ENCODE measurements at places on chromosomes 2 and 18. TPM values are rescaled to one million over a fixed set of nuclear protein-coding genes. Genes with fewer than 3 reads are reported as not detected.

GRCh38 chr18:2104620-2105462 lies 466.5 kb downstream of the METTL4 start:
- H3K27ac ChIP-seq: no peak overlapping the region
- peak; percentile 75 for DNase-seq
- no peaks in the 10 kb centered on the region for H3K4me1 ChIP-seq
- H3K4me3 ChIP-seq: no peak overlapping the region
- H3K27me3 ChIP-seq: no peaks in the 10 kb centered on the region

DNA sequence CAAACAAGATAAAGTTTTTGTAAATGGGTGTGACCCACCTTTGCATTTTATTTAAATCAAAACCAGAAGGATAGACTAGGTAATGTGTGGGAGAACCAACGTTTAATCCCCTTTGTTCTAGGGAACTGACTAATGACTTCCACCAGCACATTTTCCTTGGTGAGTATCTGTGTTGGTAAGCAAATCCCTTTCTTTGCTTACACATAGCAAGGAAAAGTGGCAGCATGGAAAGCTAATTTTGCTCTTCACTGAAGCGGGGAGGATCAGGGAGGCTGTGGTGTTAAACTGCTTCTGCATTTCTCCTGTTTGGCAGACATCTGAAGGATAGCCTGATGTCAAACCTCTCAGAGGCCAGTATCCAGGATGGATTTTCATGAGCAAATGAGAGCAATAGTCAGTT lies 331.1 kb downstream of the PTPRM start:
- no peak for DNase-seq
- no peaks in the 10 kb centered on the region for H3K36me3 ChIP-seq
- no peaks in the 10 kb centered on the region for H3K27me3 ChIP-seq
- peaks cover 5% of the 10 kb centered on the region for H3K4me1 ChIP-seq
- no peak overlapping the region for H3K27ac ChIP-seq

DNA sequence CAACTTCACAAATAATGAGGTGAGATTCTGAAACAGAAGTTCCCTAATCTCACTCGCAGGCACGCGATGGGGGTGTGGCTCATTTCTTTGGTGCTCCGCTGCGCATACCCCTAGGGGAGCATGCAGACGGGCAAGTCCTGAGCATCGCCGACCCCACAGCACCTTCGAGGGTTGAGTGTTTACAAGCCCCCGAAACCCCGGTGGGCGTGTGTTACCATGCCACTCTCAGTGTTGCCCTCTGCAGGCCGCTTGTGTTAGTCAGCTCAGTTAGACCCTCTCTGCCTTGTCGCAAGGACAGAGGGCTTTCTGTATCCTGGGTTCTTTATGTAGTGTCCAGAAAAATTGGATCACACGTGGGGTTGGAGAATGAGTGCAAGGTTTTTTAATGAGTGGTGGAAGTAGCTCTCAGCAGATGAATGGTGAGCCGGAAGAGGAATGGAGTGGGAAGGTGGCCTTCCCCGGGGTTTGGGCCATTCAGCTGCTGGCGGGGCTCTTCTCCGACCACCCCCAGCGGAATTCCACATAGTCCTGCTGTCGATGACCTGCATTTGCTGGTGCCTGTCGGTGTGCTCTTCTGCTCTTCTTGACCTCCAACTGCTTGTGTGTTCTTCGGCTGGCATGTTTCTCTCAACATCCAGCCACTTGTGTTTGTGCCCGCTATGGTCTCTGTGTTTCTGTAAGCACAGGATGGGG lies 191.3 kb downstream of the RPRM start:
- H3K27ac ChIP-seq: no peak overlapping the region
- H3K36me3 ChIP-seq: no peaks in the 10 kb centered on the region
- H3K4me1 ChIP-seq: no peaks in the 10 kb centered on the region
- no peak overlapping the region for H3K4me3 ChIP-seq
- H3K27me3 ChIP-seq: no peaks in the 10 kb centered on the region
- no peak for DNase-seq

DNA sequence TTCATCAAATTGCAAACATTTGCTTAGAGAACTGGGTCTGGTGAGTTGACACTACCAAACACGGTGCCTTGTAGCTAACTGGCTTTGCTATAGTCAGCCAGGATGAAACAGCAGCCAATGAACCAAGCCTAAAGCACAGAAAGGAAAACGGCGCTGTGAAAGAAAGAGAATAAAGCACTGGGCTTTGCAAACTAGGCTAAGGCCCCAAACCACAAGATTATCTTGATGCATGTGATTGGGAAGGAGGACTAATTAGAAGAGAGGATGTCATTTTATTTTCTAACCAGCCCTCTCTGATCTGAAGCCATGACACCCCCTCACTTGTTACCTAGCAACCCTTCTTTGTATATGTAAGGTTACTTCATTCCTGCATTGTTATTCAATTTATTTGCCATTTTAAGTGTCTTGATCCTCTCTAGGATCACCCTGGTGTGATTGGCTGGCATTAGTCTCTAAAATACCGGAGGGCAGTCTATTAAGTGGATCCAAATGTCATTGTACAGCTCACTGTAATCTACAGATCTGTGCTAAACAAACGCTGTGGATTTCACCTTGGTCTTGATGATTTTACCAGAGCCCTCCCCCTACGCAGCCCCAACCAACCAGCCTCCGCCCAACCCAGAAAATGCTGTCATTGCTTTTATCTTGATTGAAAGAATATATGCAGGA lies 395.4 kb upstream of the ACVR2A start:
- no peak overlapping the region for H3K4me3 ChIP-seq
- H3K27ac ChIP-seq: no peak overlapping the region
- H3K4me1 ChIP-seq: no peaks in the 10 kb centered on the region

- H3K27ac ChIP-seq: no peak overlapping the region
- DNase-seq: no peak
- no peaks in the 10 kb centered on the region for H3K36me3 ChIP-seq
- no peaks in the 10 kb centered on the region for H3K4me1 ChIP-seq
- H3K4me3 ChIP-seq: no peak overlapping the region
Observed at GRCh38 chr2:226489775-226490541, 309.7 kb downstream of the IRS1 start.

- no peak overlapping the region for H3K4me3 ChIP-seq
- no peaks in the 10 kb centered on the region for H3K27me3 ChIP-seq
- no peak overlapping the region for H3K27ac ChIP-seq
Observed at GRCh38 chr2:105258835-105259350, 17.4 kb downstream of the GPR45 start.

GRCh38 chr18:36534154-36534688 lies 236.7 kb downstream of the FHOD3 start:
- H3K36me3 ChIP-seq: no peaks in the 10 kb centered on the region
- no peak overlapping the region for H3K4me3 ChIP-seq
- no peak for DNase-seq
- H3K4me1 ChIP-seq: no peaks in the 10 kb centered on the region

GRCh38 chr2:157318884-157319283 lies 6.7 kb downstream of the ERMN start:
- no peak overlapping the region for H3K27ac ChIP-seq
- H3K27me3 ChIP-seq: no peaks in the 10 kb centered on the region
- no peaks in the 10 kb centered on the region for H3K4me1 ChIP-seq
- H3K36me3 ChIP-seq: no peaks in the 10 kb centered on the region
- DNase-seq: no peak
- H3K4me3 ChIP-seq: no peak overlapping the region

DNA sequence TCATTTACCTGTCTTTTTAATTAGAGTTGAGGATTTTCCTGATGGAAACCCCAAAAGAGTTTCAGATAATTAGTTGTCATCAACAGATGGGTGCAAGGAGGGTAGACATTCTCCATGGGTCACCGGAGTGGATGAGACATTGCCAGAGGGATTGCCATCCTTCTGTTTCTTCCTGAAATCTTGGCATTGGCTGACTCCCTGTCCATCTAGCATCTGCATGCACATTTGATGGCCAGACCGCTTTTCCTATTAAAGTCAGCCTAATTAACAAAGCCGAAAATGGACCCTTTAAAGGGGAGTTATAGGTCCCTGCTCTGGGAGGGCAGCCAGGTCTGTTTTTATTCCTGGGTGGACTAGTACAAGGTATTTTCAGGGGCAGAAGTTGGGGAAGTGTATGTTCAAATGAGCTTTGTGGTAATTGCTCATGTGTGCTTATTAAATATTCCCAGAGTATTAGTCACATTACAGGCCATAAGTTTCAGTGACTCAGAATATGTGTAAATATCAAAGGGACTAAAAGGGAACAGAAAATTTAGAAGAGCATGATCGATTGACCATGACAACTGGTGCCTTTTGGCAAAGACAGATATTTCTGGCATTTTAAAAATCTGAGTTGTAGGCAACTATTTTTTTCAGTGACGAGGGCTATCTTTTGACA lies 209.8 kb downstream of the PHLPP1 start:
- no peaks in the 10 kb centered on the region for H3K27me3 ChIP-seq
- DNase-seq: no peak
- no peak overlapping the region for H3K27ac ChIP-seq
- H3K4me3 ChIP-seq: no peak overlapping the region
- H3K4me1 ChIP-seq: no peaks in the 10 kb centered on the region

- H3K27me3 ChIP-seq: no peaks in the 10 kb centered on the region
- H3K36me3 ChIP-seq: no peaks in the 10 kb centered on the region
- H3K4me1 ChIP-seq: no peaks in the 10 kb centered on the region
- H3K27ac ChIP-seq: no peak overlapping the region
- H3K4me3 ChIP-seq: no peak overlapping the region
Observed at GRCh38 chr18:22221350-22221749, 52.0 kb downstream of the GATA6 start.

- peaks cover 25% of the 10 kb centered on the region for H3K4me1 ChIP-seq
- H3K36me3 ChIP-seq: no peaks in the 10 kb centered on the region
- H3K27me3 ChIP-seq: no peaks in the 10 kb centered on the region
- no peak overlapping the region for H3K4me3 ChIP-seq
- DNase-seq: no peak
Observed at GRCh38 chr2:237886685-237887481, 27.5 kb downstream of the RAMP1 start.

DNA sequence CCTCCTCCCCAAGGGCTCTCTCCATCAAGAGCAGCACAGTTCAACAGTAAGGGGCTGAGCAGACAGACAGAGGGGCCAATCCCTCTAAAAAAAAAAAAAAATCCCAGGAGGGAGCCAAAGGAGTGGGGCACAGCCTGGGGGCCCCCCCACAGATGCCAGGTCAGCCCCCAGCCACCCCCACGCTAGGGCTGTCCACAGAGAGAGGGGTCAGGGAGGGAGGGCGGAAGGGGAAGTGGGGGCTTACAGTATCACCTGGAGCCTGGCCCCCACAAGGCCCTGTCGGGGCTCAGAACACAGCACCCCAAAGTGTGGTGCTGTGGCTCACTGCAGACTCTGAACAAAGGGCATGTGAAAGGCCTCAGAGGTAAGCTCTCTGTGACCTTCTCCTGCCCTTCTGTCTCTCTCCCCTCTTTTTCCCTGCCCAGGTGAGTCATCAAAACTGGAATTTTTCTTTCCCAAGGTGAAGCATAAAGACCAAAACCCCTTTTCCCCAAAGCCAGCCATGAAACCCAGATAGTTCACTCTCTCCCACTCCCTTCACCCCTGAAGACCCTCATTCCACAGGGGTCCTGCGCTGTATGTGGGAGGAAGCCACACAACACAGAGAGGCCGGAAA lies 13.9 kb downstream of the BIN1 start:
- no peaks in the 10 kb centered on the region for H3K36me3 ChIP-seq
- no peak overlapping the region for H3K4me3 ChIP-seq
- H3K4me1 ChIP-seq: peaks cover 15% of the 10 kb centered on the region
- DNase-seq: no peak
- H3K27ac ChIP-seq: no peak overlapping the region
- H3K27me3 ChIP-seq: no peaks in the 10 kb centered on the region

DNA sequence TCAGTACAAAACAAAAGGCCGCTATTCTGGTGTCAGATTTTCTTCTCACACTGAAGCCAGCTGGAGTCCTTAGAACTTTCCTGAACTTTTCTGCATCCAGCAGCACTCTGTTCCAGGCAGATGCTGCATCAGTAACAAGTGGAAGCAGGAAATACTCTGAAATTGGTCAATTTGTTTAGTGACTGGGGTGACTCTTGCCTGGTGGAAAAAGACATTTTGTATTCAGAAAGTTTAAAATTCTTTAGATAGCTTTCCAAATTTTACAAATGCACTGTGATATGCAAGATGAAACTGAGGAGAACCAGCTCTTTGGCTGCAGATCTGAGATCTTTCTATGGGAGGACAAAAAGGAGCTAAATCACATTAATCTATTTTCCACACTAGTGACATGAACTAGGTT lies 385.7 kb downstream of the NRXN1 start:
- no peaks in the 10 kb centered on the region for H3K4me1 ChIP-seq
- no peak overlapping the region for H3K4me3 ChIP-seq

- no peak overlapping the region for H3K4me3 ChIP-seq
- no peak for DNase-seq
- H3K27ac ChIP-seq: no peak overlapping the region
- no peaks in the 10 kb centered on the region for H3K4me1 ChIP-seq
Observed at GRCh38 chr2:215136669-215137328, 1.6 kb downstream of the ABCA12 start.

GRCh38 chr18:9719421-9719981 lies 11.4 kb downstream of the RAB31 start:
- no peak overlapping the region for H3K27ac ChIP-seq
- H3K4me3 ChIP-seq: no peak overlapping the region
- H3K36me3 ChIP-seq: peaks cover 9% of the 10 kb centered on the region
- H3K4me1 ChIP-seq: peaks cover 10% of the 10 kb centered on the region
- peak; percentile 71 for DNase-seq

GRCh38 chr2:99158599-99158998 lies 3.8 kb downstream of the LIPT1 start:
- H3K36me3 ChIP-seq: peaks cover 18% of the 10 kb centered on the region
- H3K4me1 ChIP-seq: peaks cover 15% of the 10 kb centered on the region
- H3K27ac ChIP-seq: no peak overlapping the region
- DNase-seq: no peak
- H3K4me3 ChIP-seq: no peak overlapping the region
- no peaks in the 10 kb centered on the region for H3K27me3 ChIP-seq

DNA sequence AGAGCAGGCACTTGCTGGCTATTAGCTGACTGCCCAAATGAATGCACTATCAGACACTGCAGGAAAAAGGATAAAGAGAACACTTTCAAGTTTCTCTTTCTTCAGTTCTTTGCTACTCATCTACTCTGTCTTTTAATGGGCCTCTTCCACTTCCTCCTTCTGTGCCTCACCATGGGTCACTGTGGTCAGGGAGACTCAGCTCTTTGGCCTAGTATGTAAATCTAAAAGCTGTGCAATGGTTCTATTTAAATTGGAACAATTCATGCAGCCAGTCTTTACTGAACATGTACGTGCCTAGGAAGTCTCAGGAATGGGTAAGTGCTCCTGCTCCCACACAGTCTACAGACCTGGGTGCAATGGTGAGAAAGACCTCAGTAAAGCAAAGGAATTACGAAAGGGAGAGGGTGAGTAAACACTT lies 79.1 kb upstream of the DNMT3A start:
- peaks cover 8% of the 10 kb centered on the region for H3K36me3 ChIP-seq
- no peaks in the 10 kb centered on the region for H3K27me3 ChIP-seq
- H3K27ac ChIP-seq: no peak overlapping the region

GRCh38 chr2:181037922-181038321 lies 57.5 kb downstream of the UBE2E3 start:
- H3K27ac ChIP-seq: no peak overlapping the region
- H3K4me1 ChIP-seq: peaks cover 5% of the 10 kb centered on the region
- H3K36me3 ChIP-seq: no peaks in the 10 kb centered on the region
- DNase-seq: no peak
- H3K27me3 ChIP-seq: no peaks in the 10 kb centered on the region

NT5DC4 gene
- total RNA-seq: not detected

- no peak overlapping the region for H3K27ac ChIP-seq
- no peaks in the 10 kb centered on the region for H3K36me3 ChIP-seq
- DNase-seq: peak; percentile 62
- H3K4me3 ChIP-seq: no peak overlapping the region
- H3K4me1 ChIP-seq: peaks cover 4% of the 10 kb centered on the region
Observed at GRCh38 chr2:232878855-232879617, 9.0 kb downstream of the SNORC start.
